NCI-H1105 treated with DMSO at 0.1 percent for 48 hours (cell line): ENCODE measurements at places on chromosomes 12 and 14.

GRCh38 chr14:48537600-48537999, 862.2 kb upstream of the MDGA2 start:
- no peak for DNase-seq

- peak; percentile 91 for DNase-seq
These were observed 16.7 kb downstream of the LGR5 start for GRCh38 chr12:71456316-71456715.

- DNase-seq: no peak
These were observed 71.5 kb upstream of the ARHGAP5 start for GRCh38 chr14:32005628-32006027.

- no peak for DNase-seq
These were observed 126.7 kb upstream of the BTG1 start for GRCh38 chr12:92272061-92272964.

- DNase-seq: no peak
These were observed 88.6 kb downstream of the NINJ2 start for GRCh38 chr12:574475-575128.

- no peak for DNase-seq
These were observed 458.4 kb upstream of the RGS6 start for GRCh38 chr14:71473843-71474242.

DNA sequence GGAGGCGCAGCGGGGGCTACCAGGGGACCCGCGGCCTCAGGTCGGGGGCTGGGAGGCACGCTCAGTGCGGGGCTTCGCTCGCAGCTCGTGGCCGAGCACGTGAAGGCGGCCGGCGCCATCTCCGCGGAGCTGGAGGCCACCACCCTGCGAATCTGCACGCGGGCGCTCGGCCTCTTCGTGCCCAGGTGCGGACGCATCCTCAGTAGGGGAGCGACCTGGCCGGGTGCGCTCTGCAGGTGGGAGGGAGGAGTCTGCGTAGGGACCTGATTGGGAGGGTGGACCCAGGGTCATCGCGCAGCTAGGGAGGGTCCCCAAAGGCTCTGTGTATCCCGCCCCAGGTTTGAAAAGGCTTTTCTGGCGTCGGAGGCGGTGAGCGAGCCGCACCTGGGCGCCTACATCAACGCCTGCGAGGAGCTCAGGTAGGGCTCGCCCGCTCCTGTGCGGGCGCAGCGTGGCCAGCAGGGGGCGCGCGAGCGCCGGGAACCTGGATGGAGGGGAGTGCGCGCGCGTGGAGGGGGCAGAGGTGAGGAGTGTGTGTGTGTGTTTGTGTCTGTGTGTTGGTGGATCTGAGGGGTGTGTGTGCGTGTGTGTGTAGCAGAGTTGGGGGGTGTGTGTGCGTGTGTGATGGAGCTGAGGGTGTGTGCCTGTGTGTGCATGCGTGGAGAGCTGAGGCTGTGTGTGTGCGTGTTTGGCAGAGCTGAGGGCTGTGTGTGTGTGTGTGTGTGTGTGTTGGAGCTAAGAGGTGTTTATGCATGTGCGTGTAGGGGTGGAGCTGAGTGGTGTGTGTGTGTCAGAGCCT, 10.3 kb downstream of the EXOC3L4 start:
- DNase-seq: peak; percentile 75

GRCh38 chr12:113142886-113143332, 6.6 kb upstream of the CFAP73 start:
- DNase-seq: no peak

DNA sequence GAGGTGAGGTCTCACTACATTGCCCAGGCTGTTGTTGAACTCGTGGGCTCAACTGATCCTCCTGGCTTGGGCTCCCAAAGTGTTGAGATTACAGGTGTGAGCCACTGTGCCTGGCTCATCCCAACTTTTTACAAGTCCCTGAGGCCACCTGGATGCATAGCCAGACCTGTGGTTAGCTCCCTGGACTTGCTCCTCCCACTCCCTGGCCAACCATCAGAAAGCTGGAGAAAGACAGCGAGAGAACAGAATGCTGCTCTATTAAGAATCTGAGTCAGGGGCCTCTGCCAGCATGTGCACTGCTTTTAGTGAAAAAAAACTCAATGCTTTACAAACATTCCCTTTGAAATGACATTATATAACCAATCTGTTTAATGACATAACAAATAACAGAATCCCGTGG, 78.2 kb downstream of the RBM19 start:
- no peak for DNase-seq

DNA sequence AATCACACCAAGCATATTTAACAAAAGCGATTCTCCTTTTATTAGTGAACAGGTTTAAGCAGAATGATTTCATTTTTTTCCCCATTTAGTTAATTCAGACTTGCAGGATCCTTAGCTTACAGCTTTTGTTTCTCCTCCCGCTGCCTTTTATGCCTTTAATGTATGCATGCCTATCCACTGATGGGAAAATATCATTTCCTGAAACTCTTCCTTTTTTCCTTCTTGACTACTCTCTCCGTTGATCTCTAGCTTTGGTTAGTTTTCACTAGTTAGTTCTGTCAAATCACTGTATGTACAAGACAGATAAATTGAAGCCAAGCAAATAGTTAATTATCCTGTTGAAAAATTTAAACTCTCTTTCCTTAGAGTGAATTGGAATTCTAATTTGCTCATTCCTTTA, 26.3 kb downstream of the NKX2-1 start:
- DNase-seq: peak; percentile 20

GRCh38 chr12:47983541-47984115, 20.2 kb downstream of the TMEM106C start:
- DNase-seq: no peak

DNA sequence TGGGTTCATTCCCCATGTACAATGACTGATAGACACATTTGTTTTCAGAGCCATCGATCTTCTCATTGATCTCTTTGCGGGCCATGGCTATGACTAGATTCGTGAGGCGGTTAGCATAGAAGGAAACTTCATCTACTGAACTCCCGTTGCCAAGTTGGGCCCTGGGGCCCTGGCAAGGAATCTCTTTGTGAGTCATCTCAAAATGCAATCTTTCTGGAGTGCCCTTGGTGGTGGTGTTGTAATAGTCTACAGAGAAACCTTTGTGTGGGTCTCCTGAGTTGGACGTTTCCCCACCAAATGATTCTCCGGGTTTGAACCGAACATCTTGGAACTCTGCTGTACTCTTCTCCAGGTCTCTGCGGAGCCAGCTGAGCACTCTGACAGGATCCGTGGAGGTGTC, 20.4 kb downstream of the AKAP3 start:
- DNase-seq: no peak

DNA sequence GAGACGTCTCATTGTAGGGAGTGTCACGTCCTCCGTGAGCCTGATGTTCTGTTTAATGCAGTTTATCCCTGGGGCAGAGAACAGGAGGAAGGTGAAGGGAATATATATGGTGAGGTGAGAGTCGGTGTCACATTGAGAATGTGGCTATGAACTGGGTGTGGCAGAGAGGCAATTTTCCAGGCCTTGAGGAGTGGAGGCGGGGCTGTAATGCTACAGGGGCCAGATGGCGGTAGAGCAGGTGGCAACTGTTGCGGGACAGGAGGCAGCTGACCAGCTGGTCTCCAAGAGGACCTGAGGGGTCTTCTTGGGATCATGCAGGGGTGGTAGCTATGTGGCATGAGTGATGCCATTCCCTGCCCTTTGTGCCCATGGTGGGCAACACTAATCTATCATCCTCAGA, 59.6 kb downstream of the CACNA1C start:
- DNase-seq: no peak

DNA sequence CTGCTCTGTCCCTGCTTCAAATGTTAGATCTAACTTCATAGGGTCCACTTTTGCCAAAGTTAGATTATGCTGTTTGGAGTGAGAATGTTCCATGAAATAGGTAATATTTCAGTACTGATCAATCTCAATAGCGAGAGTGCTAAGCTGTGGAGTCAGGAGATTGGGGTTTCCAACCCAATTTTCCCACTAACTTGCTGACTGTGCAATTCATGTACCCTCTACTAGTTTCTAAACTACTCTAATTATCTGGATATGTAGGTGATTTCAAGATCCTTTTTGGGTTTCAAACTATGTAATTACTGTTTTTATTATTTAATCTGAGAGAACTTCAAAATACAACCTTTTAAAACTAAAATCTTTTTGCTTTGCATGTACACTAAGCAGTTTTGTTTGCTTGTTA, 45.9 kb downstream of the GPR137C start:
- no peak for DNase-seq

DNA sequence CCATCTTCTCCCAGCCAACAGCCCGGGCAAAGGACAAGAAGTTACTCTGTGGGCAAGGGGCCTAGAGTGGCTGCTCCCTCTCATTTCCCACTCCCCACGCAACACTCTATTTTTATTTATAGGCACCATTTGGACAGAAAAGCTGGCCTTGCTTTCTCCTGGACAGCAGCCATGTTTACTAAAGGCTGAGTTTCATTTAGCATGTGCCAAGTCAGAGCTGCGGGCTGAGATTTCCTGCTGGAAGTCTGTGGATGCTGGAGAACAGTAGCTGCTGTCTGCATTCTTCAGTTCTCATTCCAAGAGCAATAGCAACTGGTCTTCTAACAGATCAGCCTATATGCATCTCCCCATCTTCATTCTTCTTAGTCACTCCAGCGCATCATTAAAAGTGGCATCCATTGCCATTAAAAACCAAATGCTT, 8.3 kb downstream of the COL2A1 start:
- no peak for DNase-seq

GRCh38 chr14:65027127-65027799, 40.6 kb downstream of the FNTB start:
- DNase-seq: no peak

DNA sequence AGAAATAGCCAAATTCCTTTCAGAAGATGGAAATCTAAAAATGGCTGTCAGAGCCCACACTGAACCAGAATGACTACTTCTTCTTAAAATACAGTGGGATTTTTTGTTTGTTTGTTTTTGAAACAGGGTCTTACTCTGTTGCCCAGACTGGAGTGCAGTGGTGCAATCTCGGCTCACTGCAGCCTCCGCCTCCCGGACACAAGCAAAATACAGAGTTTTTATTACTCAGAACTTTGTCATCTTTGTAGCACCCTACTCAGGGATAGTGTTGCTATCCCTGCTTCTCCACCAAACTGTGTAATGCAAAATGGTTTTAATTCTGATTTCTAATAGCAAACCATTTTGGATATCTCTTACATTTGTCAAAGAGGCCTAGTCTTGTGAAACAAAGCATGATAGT, 16.4 kb downstream of the ZNF410 start:
- no peak for DNase-seq

GRCh38 chr12:43318021-43318420, 234.0 kb downstream of the ADAMTS20 start:
- no peak for DNase-seq

DNA sequence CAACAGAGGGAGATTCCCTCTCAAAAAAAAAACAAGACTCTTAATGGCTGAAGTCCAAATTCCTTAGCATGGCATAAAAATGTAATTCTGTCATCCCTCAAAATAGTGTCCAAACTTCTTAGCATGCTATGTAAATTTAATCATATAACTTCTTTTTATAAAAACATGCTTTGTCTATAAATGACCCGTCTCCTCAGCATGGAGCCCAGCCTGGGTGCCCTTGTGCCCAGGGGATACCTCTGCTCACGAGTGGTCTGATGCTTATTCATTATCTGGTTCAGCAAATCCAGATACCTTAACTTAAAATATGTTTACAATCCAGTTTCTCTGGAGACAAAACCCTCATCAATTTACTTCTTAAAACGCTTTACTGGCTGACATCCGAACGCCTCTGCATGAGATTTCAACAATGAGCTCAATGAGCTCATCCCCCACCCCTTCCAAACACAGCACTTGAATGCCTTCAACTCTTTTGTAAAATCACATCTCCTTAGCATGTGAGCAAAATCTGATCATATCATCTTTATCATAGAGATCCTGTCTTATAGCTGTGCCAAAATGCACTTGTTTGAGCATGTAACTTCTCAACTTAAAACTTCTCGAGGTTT, 15.7 kb downstream of the RTL1 start:
- no peak for DNase-seq

- peak; percentile 23 for DNase-seq
These were observed 85.6 kb upstream of the TMEM263 start for GRCh38 chr12:106870116-106870515.

DNA sequence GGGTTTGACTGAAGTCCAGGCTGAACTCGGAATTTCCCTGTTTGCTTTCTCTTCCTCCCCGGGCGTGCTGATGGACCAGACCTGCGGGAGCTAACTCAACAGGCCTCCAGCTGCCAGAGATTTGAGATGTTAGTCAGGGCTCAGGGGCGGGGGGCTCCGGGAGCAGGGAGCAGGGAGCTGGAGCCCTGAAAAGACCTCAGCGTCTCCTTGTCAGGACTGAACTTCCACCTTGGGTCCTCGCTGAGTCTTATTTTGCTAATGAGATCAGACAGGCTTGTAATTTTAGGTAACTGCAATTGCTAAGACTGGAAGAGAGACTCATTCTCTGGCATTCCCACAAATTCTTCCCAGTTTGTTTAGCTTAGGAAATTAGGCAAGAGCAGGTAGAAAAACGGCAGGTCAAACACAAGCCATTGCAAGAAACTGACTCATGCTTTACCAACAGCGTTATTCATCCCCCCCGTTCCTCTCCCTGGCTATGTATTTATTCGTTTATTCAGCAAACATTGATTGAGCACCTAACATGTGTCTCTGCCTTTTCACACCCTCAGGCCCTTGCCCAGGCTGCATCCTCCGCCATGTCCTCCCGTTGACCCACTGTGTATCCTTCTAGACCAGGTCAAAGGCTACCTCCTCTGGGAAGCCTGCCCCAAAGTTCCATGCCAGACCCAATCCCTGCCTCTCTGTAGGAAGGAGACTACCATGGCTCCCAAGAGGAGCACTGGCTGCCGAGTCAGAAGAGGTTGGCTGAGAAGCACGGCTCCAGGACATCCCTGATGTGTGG, 80.4 kb upstream of the DIO3 start:
- DNase-seq: no peak

DNA sequence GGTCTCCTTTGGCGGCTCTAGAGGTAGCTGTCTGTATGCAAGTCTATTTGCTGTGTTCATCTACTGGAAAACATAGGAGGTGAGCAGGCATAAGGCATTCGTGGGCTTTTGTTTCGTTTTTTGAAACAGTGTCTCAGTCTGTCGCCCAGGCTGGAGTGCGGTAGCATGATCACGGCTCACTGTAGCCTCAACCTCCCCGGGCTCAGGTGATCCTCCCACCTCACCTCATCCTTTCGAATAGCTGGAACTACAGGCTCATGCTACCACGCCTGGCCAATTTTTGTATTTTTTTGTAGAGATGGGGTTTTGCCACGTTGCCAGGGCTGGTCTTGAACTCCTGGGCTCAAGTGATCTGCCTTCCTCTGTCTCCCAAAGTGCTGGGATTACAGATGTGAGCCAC, 27.5 kb downstream of the FLVCR2 start:
- no peak for DNase-seq
